ENCODE measurements at places on chromosomes 11 and 22.

GRCh38 chr11:2440646-2441045 lies 3.7 kb downstream of the TRPM5 start:
- peak; percentile 32 for DNase-seq

GRCh38 chr11:57474017-57474802 lies 13.9 kb downstream of the RTN4RL2 start:
- DNase-seq, result peak; percentile 34

DNA sequence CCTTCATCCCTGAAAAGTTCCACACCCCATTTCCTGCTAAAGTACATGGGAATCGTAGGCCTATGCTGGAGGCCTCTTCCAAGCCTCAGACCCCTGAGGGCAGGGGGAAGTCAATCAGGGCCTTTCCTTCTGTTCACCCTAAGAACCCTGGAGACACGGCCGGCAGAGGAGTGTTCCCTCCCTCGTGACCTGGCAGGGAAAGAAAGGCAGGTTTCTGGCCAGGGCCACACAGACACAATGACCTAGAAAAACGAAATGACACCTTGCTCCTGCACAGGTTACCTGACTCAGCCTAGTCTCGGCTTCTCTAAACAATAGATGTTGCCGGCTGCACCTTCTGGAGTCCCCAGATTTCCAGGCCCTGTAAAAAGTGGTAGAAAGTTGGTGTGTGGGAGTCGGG lies 60.6 kb upstream of the CADM1 start:
- no peak for DNase-seq

DNA sequence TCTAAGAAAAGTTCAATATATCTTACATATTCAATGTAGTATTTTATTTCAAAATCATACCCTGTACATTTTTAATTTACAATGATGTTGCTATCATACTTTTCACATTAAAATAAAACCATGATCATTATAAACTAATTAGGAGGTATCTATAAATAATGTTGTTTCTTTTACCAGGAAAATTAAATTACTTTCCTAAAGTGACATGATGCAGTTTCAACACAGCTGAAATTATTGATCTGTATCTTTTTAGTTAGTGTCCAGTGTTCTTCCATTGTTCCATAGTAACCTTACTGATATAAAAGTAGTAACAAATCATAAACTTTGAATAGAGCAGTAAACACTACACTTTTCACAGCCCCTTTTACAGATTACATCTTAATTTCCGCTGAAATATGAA lies 29.7 kb downstream of the GRIA4 start:
- no peak for DNase-seq

GRCh38 chr11:70636659-70637058 lies 238.3 kb downstream of the CTTN start:
- DNase-seq, result no peak

DNA sequence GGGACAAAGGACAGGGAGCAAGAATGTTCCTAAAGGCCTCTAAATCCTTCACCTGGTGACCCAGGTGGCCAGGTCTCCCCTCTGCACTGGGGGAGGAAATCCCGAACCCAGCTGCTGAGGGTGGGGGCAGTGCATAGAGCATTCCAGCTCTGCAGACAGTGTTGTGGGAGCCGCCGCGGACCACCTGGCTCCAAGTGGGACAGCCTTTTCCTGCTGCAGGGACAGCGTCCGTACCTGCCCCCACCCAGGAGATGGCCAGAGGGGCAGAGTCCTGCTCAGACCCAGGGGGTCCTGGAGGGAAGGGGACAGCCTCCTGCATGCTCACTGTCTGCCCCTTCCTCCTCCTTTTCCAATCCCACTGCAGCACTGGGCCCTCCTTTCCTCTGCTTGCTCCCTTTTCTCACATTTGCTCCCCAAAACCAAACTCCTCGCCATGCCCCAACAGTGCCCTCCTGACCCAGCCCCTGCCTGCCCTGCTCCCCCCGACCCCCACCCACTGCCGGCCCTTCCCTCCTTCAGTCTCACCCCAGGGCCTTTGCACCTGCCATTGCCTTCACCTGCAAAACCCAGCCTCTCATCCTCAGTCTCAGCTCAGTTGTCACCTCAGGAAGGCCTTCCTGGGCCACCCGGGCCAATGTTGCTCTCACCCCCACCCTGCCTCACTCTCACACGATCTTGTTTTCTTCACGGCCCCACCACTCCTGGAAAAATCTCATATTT lies 12.8 kb downstream of the PNPLA5 start:
- no peak for DNase-seq

DNA sequence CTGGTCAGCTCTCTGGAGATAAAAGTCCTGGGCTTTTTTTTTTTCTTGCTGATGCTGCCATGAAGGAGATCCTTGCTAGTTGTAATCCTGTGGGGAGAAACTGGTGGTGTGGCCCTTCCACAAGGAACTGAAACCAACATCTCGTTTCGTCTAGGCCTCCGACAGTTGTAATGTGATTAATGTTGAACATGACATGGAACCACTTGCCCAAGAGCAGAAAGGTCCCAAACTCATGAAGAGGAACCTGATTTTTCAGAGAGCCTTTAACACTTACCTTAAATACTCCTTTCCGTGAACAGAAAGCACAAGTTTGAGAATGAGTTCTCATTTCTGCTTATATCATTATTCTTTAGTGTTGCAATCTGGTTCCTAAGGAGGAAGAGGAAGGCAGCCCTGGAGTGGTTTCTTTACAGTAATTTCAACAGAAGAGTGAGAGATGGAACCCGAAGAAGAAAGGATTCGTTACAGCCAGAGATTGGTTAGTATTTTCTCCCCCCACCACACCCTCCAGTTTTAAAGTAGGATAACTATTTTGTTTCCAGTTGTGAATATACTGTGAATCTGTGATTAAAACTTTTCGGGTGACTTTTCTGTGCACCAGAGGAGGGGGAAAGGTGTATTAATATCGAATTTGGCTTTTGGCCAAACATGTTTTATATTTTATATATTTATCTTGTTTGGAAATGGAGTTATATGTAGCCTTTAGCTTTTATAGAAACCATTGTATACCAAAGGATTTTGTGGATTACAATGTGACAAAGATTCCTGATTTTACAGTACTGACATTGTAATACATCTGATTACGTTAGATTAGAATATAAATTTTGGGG lies 2.0 kb downstream of the KDM2A start:
- DNase-seq, result peak; percentile 18

- DNase-seq, result no peak
Observed at GRCh38 chr22:35839841-35840301, 122.2 kb downstream of the APOL5 start.

DNA sequence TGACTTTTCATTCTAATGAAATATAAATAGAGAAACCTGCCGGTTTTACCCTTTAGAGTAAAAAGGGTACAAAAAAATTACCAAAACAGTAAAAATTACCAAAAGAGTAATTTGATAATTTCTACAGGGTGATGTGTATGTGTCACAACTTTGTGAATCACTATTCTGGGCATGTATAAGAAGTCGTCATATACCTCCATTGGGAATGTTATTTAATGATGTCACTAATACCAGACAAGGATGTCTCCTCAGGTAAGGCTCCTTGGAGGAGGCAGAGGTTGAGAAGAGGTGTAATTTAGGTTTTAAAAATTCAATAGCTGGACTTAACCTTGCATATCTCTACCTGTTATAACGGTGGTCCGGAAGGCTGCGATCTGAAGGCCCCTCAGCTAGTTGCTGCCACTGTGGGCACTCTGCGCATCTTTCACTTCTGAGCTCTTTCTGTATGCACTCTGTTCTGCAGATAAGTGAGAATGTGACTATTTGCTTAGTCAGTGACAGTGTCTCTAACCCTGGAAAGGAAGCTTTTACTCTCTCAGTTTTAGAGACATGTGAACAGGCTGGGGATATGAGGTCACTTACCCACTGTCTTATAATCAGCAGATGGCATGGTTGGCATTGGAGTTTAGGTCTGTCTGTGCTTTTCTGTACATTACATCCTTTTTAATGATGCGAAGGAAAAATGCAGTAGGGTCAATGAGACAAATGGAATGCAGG lies 987 bp upstream of the NCR3LG1 start:
- DNase-seq, result no peak

DNA sequence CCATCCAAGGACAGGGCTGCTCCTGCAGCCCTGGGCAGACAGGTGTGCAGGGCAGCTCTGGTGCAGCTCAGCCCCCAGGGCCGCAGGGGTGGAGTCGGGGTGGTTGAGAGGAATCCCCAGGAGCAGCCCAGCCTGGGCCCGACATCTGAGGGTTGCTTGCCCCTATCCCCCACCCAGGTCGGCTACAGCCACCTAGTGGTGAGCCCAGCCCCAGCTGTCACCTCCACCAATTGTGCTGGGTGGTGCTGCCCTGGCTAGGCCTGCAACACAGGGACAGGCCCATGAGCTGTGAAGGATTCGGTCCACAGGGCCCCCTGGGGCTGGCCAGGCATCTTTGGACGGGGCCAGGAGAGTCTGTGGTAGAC lies 29.6 kb downstream of the RTN4R start:
- peak; percentile 51 for DNase-seq

DNA sequence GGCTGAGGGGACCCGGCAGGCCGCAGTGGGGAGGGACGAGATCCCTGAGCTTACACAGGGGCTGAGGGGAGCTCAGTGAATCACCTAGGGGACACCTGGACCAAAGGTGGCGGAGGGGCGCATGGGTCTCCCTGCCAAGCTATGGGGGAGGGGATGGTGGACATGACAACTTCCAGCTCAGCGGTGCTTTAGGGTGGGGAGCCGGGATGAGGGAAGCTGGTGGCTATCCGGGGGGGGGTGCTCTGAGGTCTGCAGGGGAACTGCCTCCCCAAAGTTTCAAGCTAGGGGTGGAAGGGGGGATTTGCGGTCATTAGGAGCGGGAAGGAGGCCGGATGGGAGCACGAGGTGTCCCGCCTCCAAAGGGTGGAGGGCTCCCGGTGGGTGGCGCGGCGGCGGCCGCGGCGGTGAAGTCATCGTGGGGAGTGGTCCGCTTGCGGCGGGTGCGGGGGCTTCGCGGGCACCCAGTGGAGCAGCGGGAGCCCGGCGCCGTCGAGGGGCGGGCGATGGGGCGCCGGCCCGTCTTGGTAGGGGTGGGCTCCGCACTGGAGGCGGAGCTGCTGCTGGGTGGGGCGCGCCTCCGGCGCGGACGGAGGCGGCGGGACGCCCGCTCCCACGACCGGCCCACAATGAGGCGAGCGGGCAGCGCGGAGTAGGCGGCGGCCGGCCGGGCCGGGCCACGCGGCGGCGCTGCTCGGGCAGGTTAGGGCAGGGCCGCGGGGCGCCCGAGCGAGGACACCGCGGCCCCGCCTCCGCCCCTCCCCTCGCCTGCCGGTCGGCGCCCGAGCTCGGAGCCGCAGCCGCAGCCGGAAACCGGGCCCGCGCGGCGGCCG lies at the start of gene MICALL1:
Gene MICALL1, plus strand, starts transcription at position 764 of the 830 bp plus-strand sequence. CDS start 126 bp downstream, outside the sequence.
- DNase-seq, result peak; percentile 28

DNA sequence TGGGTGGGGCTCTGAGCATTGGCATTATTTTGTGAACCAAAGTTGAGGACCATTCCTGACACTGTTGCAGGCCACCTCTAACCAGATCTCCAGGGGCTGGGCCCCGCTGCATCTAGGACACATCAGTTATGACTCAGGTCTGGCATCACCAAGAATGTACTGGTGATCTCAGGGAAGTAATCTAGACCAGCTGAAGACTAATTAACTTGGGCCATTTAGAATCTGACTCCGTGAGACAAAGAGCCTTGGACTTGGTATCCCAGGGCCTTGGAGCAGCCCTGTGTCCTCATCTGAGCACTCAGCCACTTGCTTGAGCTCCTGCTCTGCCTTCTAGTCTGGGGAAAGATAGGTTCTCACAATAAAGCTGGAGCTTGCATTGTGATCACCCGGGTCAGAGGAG lies 200.6 kb downstream of the KIRREL3 start:
- DNase-seq, result no peak

Measured in naive thymus-derived CD8-positive, alpha-beta T cell (primary cell).